ENCODE measurements at places on chromosomes 5 and 9. TPM values are rescaled to one million over a fixed set of nuclear protein-coding genes. Genes with fewer than 3 reads are reported as not detected.

The ARAP3 gene
- 10.1 TPM for total RNA-seq

The DIRAS2 gene
- total RNA-seq, result 1.9 TPM

The PCDHB10 gene
- total RNA-seq, result 0.90 TPM

The LAMC3 gene
- 3.6 TPM for total RNA-seq

The ACTBL2 gene
- not detected for total RNA-seq

The SLC27A6 gene
- total RNA-seq, result 2.2 TPM

The ST6GALNAC4 gene
- 8.7 TPM for total RNA-seq

The C5orf34 gene
- 0.71 TPM for total RNA-seq

Data from adrenal gland (tissue), 19 donors.